Putamen (tissue), 1 donor: ENCODE measurements at places on chromosomes 2 and 18.

DNA sequence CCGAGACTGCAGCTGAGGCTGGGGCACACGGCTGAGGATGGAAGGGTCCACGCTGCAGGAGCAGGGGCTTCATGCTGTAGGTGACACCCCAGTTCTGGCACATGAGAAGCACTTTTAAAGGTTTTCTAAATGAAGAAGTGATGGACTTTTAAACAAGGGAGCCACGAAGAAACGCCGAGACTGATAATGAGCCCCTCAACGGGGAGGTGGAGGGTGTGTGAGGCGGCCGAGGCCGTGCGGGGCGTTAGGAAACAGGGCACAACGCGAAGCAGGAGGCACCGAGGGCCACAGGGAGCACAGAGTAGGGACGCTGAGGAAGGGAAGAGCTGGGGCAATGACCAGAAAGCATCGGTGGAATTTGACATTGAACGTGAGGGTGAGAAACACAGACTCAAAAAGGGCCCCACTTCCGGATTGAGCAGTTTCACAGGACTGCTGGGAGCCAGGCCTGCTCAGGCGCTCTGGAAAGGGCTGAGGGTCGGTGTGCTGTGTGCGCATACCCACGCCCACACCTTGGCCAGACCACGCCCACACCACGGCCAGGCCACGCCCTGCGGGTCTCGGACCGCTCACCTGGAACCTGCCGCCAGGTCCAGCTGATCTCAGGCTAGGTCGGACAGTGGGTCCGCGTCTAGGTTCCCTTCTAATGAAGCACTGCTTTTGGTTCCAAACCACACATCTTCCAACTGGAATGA lies 115.7 kb downstream of the GYPC start:
- no peak for DNase-seq

GRCh38 chr2:42368817-42369531 lies 8.0 kb upstream of the COX7A2L start:
- DNase-seq, result no peak

DNA sequence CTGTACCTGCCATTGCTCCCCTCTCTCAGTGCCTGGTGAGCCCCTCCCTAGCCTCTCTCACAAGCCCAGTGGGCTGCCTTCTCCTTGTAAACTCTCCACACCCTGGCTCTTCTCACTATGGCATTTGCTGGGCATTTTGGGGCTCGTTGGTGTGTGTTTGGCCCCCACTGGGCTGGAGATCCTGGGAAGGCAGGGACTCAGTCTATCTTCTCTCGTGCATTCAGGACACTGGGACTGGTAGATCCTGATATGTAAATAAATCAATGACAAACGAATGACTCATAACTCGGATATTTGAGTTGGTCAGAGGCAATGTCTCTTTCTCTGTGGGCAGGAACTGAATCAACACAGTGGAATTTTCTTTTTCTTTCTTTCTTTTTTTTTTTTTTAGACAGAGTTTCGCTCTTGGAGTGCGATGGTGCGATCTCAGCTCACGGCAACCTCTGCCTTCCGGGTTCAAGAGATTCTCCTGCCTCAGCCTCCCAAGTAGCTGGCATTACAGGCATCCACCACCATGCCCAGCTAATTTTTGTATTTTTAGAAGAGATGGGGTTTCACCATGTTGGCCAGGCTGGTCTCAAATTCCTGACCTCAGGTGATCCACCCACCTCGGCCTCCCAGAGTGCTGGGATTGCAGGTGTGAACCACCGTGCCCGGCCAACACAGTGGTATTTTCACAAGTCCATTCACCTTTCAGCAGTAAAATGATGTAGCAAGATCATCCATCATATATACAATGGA lies 144.6 kb upstream of the SPRED2 start:
- DNase-seq, result no peak

- DNase-seq, result no peak
Measured at GRCh38 chr2:88024509-88024908, 8.2 kb upstream of the RNU2-63P start.

GRCh38 chr18:7459851-7460770 lies 107.0 kb upstream of the PTPRM start:
- DNase-seq, result peak; percentile 47

GRCh38 chr2:190626641-190627210 lies 22.2 kb upstream of the NAB1 start:
- no peak for DNase-seq

GRCh38 chr2:48496849-48497248 lies 33.1 kb upstream of the STON1 start:
- DNase-seq, result no peak

- DNase-seq, result no peak
Measured at GRCh38 chr2:241720560-241720959, 13.9 kb upstream of the D2HGDH start.

DNA sequence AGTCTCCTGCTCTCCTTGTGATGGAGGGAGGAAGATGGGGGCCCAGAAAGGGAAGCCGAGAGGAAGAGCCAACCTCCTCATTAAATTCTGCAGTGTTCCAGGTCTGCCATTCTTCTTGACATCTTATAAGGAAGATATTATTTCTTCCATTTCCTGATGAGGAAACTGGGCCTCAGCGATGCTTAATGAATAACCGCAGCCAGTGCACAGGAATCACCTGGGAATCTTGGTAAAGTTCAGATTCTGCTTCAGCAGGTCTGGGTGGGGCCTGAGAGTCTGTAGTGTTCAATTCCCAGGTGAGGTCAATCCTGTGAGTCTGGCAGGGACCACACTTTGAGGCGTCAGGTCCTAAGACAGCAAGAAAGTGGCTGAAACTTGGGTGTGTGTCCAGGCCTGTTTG lies 17.3 kb downstream of the PCARE start:
- DNase-seq, result no peak

GRCh38 chr2:133265432-133265949 lies 302.8 kb downstream of the NCKAP5 start:
- DNase-seq, result no peak

- no peak for DNase-seq
Measured at GRCh38 chr18:76592981-76593381, 97.9 kb upstream of the ZNF516 start.

DNA sequence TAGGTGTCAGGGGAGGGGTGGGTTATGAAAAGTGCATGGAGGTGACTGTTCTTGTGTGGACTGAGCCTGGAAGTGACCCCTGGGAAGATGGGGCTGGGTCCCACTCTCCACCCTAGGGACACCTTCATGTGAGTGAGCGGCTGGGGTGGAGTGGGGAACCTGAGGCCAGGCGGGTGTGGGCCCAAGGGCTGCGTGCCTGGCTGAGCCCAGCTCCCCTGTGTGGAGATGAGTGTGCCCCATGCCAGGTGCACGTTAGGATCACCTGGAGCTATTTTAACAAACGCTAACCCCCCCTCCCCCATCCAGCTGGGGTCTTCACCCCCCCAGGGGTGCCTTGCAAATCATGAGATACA lies 26.5 kb downstream of the ZAP70 start:
- no peak for DNase-seq

GRCh38 chr2:165567273-165567672 lies 97.8 kb downstream of the CSRNP3 start:
- no peak for DNase-seq

GRCh38 chr2:230224458-230224857 lies 1.1 kb upstream of the SP140 start:
- DNase-seq, result no peak

- DNase-seq, result no peak
Measured at GRCh38 chr2:137938204-137938603, 26.1 kb upstream of the HNMT start.

DNA sequence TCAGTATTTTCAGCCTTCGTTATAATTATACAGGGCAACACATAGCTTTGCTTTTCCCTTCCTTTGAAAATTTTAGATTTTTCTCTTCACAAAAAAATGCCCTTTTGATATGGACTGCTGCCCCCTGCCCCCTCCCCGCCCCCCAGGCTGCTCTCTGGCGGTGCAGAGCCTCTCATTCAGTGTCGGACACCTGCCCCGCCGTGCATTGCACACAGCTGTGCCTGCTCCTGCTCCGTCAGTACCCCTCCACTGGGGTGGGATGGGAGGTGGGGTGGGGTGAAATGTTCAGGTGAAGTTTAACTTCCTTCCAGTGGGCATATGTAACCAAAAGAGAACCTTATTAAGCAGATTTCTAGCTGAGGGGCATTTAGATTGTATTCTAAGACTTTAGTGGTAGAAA lies 148.0 kb downstream of the CCDC85A start:
- no peak for DNase-seq
